ENCODE measurements at places on chromosomes 5 and 9. TPM values are rescaled to one million over a fixed set of nuclear protein-coding genes. Genes with fewer than 3 reads are reported as not detected.

Gene DDX4
- total RNA-seq = 0.41 TPM

Gene UBE2QL1
- not detected for total RNA-seq

Gene EDIL3
- total RNA-seq = 0.15 TPM

Gene ADAMTS16
- not detected for total RNA-seq

Gene ABITRAM
- 17.1 TPM for total RNA-seq

Gene STK32A
- not detected for total RNA-seq

Gene PCDHB9
- total RNA-seq = not detected

Gene PRSS3
- 0.76 TPM for total RNA-seq

Gene CNOT8
- 44.9 TPM for total RNA-seq

Gene ISL1
- total RNA-seq = not detected

Gene IGIP
- total RNA-seq = 1.0 TPM

Gene CAAP1
- total RNA-seq = 24.9 TPM

Gene IL5
- total RNA-seq = 3.6 TPM

Gene LCN2
- not detected for total RNA-seq

Gene ITK
- total RNA-seq = 249 TPM
